SJCRH30 (cell line): ENCODE measurements at places on chromosomes 11 and 22. TPM values are rescaled to one million over a fixed set of nuclear protein-coding genes. Genes with fewer than 3 reads are reported as not detected.

Gene SLC22A9
- not detected in 2 replicates for total RNA-seq

Gene SELENOO
- 15.4 and 16.4 TPM in 2 replicates for total RNA-seq

Gene LRRC74B
- not detected in 2 replicates for total RNA-seq

Gene OR6A2
- not detected in 2 replicates for total RNA-seq

Gene SPDYC
- total RNA-seq: 0.18 TPM in 1 of 2 replicates, not detected in the other

Gene KIRREL3
- 0.06 and 0.08 TPM in 2 replicates for total RNA-seq

Gene KRTAP5-8
- not detected in 2 replicates for total RNA-seq

Gene POLDIP3
- total RNA-seq: 74.8 and 75.8 TPM in 2 replicates

Gene SLC2A11
- total RNA-seq: 0.51 and 1.9 TPM in 2 replicates

DNA sequence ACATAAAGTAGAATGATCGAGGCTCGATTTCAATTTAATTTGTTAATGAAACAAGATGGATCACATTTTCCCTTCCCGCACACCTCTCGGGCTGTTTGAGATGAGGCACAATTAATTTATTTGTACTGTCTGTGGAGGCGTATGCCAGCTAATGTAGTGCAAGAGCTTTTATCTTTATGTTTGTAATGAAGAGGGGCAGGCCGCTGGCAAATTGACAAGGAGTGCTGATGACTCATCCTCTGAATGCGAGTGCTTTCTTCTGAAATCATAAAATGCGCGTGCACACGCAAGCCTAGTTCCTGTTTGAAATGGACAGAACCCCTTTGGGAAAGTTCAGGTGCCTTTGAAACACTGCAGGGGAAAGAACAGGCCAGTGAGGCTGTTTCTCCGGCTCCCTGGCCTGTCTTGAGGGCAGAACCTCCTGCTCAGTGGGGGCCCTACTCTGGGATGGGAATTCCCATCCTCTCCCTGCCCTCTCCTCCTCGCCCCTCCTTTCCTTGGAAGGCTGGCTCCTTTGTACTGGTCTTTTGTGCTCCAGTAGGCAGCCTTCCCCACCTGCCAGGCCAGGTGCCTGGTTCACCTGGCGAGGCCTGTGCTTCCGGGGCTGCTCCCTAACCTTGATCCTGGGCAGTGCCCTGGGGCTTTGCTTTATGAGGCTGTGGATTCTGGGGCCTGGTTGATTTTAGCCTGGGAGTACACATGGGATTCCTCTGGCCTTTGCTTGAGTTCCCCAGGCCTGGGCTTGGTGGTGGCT lies 50.3 kb downstream of the TEAD1 start:
- H3K4me3 ChIP-seq: no peak overlapping the region

- no peak overlapping the region for H3K27ac ChIP-seq
- no peaks in the 10 kb centered on the region for H3K36me3 ChIP-seq
- H3K27me3 ChIP-seq: no peaks in the 10 kb centered on the region
- DNase-seq: no peak
Observed at GRCh38 chr11:69305885-69306540, 12.1 kb downstream of the MYEOV start.

- H3K27ac ChIP-seq: no peak overlapping the region
- no peaks in the 10 kb centered on the region for H3K27me3 ChIP-seq
- no peaks in the 10 kb centered on the region for H3K36me3 ChIP-seq
- H3K4me1 ChIP-seq: no peaks in the 10 kb centered on the region
- DNase-seq: no peak
- no peak overlapping the region for H3K4me3 ChIP-seq
Observed at GRCh38 chr11:122976734-122977469, 4.7 kb downstream of the BSX start.

GRCh38 chr11:110830747-110831146 lies 118.5 kb upstream of the ARHGAP20 start:
- H3K4me3 ChIP-seq: no peak overlapping the region
- no peak for DNase-seq
- no peaks in the 10 kb centered on the region for H3K36me3 ChIP-seq

- peak; percentile 94 for DNase-seq
- H3K27ac ChIP-seq: peak overlapping the region; percentile 91
- peaks cover 58% of the 10 kb centered on the region for H3K4me1 ChIP-seq
- H3K36me3 ChIP-seq: no peaks in the 10 kb centered on the region
Observed at GRCh38 chr22:49936018-49936972, 17.9 kb downstream of the CRELD2 start.

GRCh38 chr11:115677190-115677589 lies 173.0 kb upstream of the CADM1 start:
- H3K4me3 ChIP-seq: no peak overlapping the region
- H3K27ac ChIP-seq: peak overlapping the region; percentile 25; the same call in 1 of the 2 replicates
- no peaks in the 10 kb centered on the region for H3K27me3 ChIP-seq
- peaks cover 18% of the 10 kb centered on the region; the same call in 1 of the 2 replicates for H3K4me1 ChIP-seq

DNA sequence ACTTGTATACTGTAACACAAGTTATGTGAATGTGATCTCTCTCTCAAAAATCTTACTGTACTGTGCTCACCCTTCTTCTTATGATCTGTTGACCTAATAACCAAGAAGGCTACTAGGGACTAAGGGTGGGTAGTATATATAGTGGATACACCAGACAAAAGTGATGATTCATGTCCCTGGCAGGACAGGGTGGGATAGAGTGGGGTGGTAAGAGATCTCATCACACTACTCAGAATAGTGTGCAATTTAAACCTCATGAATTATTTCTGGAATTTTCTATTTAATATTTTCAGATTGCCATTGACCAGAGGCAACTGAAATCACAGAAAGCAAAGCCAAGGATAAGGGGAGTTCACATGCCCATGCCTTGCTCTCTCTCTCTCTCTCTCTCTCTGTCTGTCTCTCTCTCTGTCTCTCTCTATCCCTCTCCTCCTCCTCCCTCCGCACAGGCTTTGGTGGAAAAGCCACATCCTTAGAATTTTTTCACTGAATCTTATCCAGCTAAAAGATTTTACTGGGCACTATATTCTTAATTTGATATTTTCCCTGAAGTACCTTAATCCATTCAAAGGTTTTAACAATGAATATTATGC lies 12.0 kb upstream of the STK33 start:
- H3K27ac ChIP-seq: no peak overlapping the region
- no peaks in the 10 kb centered on the region for H3K36me3 ChIP-seq
- peaks cover 3% of the 10 kb centered on the region; the same call in 1 of the 2 replicates for H3K27me3 ChIP-seq
- DNase-seq: no peak
- no peaks in the 10 kb centered on the region for H3K4me1 ChIP-seq
- no peak overlapping the region for H3K4me3 ChIP-seq

DNA sequence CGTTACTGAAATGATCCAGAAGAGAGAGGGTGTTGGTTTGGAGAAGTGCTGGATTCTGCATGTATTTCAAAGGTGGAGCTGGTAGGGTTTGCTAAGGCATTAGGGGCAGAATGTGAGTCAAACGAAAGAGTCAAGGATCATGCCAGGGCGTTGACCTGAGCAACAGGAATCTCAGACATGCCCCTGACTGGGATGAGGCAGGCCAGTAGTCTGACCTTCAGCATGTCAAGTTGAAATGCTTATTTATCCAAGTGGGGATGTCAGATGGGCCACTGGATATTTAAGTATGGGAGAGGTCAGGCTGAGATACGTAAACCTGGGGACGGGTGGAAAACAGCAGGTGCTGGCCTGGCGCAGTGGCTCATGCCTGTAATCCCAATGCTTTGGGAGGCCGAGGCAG lies 2.7 kb upstream of the TSGA10IP start:
- H3K4me3 ChIP-seq: no peak overlapping the region
- peaks cover 32% of the 10 kb centered on the region for H3K27me3 ChIP-seq
- no peak for DNase-seq
- H3K27ac ChIP-seq: no peak overlapping the region

- no peak for DNase-seq
- no peak overlapping the region for H3K4me3 ChIP-seq
- H3K4me1 ChIP-seq: no peaks in the 10 kb centered on the region
- no peaks in the 10 kb centered on the region for H3K27me3 ChIP-seq
Observed at GRCh38 chr11:74744277-74744676, 4.4 kb upstream of the RNF169 start.

DNA sequence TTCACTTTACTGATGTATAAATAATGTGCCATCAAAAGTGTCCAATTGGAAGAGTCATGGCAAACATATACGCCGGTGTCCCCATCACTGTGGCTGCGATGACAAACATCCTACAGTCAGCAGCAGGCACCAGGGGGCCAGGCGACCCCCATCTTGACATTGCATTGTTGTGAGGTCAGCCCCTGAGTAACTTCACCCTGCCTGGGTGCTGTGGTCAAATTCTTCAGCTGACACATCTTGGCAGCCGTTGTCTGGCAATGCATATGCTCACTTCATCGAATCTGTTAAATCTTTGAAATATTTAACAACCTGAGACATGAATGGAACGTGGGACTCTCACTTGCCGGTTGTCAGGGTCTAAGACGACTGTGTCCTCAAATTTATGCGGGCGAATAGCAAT lies 430.9 kb downstream of the BRD1 start:
- no peak overlapping the region for H3K27ac ChIP-seq
- no peaks in the 10 kb centered on the region for H3K4me1 ChIP-seq
- H3K36me3 ChIP-seq: no peaks in the 10 kb centered on the region
- peaks cover 73% of the 10 kb centered on the region for H3K27me3 ChIP-seq

GRCh38 chr22:39651053-39651996 lies 80.8 kb downstream of the CACNA1I start:
- H3K4me3 ChIP-seq: no peak overlapping the region
- no peak overlapping the region for H3K27ac ChIP-seq
- no peaks in the 10 kb centered on the region for H3K4me1 ChIP-seq
- H3K27me3 ChIP-seq: no peaks in the 10 kb centered on the region; the same call in 1 of the 2 replicates
- no peak for DNase-seq

DNA sequence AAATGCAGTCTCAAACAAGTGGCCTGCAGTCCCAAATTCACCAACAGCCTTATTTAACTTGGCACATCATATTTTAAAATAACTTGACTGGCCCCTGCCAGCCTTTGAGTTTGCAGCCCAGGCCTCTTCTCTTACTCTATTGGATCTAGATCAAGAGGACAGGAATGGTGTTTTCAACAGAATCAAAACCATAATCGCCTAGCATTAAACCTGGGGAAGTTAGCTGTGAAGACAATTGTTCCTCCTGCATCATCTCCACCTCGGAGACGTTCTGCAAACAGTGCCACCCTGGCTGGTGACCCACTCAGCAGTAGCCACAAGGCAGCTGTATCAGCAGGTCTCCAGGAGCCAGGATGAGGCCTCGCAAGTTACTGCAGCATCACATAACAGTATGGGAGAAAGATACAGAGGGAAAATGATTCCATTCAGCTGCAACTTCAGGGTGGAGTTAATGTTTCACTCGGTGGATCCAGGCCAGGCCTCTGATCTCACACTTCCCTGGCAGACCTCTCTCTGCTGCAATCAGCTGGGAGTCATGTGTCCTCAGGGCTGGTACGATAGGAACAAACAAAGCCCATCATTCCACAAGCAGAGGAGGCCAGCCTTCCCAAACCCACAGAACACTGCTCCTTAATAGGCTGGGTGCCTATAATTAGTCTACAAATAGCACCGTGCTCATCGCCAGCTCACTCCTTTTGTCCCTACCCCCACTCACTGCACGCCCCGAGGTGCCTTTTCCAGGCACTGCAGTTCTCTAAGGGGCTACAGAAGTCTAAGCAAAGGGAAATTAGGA lies 18.6 kb upstream of the SCN2B start:
- H3K27ac ChIP-seq: no peak overlapping the region
- no peak for DNase-seq
- H3K36me3 ChIP-seq: no peaks in the 10 kb centered on the region
- H3K27me3 ChIP-seq: no peaks in the 10 kb centered on the region
- H3K4me1 ChIP-seq: no peaks in the 10 kb centered on the region
- no peak overlapping the region for H3K4me3 ChIP-seq

DNA sequence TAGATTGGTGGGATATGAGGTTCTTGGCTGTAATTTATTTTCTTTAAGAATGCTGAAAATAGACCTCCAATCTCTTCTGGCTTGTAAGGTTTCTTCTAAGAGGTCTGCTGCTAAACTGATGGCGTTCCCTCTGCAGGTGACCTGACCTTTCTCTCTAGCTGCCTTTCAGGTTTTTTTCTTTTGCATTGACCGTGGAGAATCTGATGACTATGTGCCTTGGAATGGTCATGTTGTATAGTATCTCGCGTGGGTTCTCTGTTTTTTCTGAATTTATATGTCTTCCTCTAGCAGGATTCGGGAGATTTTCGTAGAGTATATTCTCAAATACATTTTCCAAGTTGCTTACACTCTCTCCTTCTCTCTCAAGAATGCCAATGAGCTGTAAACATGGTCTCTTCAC lies 122.2 kb downstream of the DDX10 start:
- no peaks in the 10 kb centered on the region for H3K4me1 ChIP-seq
- no peaks in the 10 kb centered on the region for H3K36me3 ChIP-seq

- peaks cover 12% of the 10 kb centered on the region; the same call in 1 of the 2 replicates for H3K4me1 ChIP-seq
- peak overlapping the region; percentile 50 for H3K27ac ChIP-seq
- peak; percentile 86 for DNase-seq
Observed at GRCh38 chr22:43014316-43014868, 557 bp downstream of the PACSIN2 start.

DNA sequence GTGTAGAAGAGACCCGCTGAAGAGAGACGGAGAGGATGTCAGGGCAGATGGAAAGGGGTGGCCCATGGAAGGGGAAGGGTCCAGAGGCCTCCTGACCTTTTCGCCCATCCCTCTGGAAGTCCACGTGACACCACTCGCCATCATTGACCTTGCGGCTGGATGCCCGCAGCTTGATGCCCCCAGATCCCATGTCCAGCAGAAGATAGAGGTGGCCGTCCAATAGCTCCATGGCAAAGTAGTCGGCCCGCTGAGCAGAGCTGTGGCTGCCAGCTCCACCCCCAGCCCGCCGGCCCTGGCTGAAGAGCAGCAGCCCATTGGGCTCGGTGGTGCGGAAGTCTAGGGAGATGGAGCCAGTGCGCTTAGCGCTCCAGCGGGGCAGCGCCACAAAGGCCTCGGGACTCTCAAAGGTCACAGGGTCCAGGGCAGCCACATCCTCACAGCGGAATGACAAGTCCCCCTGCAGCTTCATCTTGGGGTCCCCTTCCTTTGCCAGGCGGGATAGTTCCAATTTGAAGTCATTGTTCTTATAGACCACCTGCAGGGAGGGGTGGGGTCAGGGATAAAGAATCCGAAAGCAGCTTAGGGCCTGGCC lies 55.7 kb downstream of the NRXN2 start:
- H3K4me3 ChIP-seq: no peak overlapping the region

- H3K27me3 ChIP-seq: no peaks in the 10 kb centered on the region
- DNase-seq: no peak
- peaks cover 8% of the 10 kb centered on the region for H3K4me1 ChIP-seq
- H3K27ac ChIP-seq: no peak overlapping the region
- H3K36me3 ChIP-seq: no peaks in the 10 kb centered on the region
Observed at GRCh38 chr11:35709376-35709775, 46.8 kb downstream of the TRIM44 start.

- no peak overlapping the region for H3K27ac ChIP-seq
- DNase-seq: no peak
- H3K4me1 ChIP-seq: peaks cover 12% of the 10 kb centered on the region
- no peak overlapping the region for H3K4me3 ChIP-seq
Observed at GRCh38 chr11:2687782-2688191, 12.0 kb downstream of the KCNQ1OT1 start.
